ENCODE measurements at places on chromosomes 3 and 15.

GRCh38 chr3:42996633-42997075, 17.5 kb downstream of the GASK1A start:
- DNase-seq = no peak

DNA sequence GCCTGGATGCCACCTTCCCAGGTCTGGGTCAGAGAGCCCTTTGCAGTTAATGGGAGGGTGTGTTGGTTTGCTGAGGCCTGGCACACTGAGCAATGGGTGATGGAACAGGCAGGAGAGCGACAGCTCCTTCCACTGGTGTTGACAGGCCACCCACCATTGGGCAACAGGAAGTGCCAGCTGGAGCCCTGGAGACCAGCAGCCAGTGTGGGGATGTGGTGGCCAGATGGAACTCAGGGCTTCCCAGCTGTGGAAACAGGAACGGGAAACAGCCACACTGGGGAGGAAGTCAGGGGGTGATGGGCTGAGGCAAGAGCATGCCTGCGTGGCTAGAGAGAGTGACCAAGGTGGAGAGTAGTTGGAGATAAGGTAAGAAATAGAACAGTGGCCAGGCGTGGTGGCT, 9.3 kb downstream of the PSTPIP1 start:
- no peak for DNase-seq

GRCh38 chr3:64945171-64945729, 257.4 kb upstream of the ADAMTS9 start:
- DNase-seq = peak; percentile 15

DNA sequence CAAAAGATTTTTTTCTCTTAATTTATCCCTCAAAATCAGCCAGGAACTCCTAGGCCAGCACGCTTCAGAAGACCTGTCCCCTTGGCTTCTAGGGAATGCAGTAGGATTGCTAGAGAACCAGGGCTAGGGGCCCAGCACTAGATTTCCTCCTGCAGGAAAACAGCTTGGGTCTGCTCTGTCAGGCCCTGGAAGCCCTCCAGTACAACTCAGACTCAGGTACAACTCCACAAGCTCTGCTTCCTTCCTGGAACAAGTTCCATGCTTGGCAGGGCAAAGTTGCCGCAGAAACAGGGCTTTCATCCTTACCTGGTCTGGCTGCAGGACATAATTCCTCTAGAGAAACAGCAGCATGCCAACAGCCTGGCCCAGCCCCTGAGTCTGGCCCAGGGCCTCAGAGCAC, 96.1 kb upstream of the CTNNB1 start:
- DNase-seq = no peak

- no peak for DNase-seq
Observed at GRCh38 chr3:51680663-51681230, 9.7 kb downstream of the TEX264 start.

DNA sequence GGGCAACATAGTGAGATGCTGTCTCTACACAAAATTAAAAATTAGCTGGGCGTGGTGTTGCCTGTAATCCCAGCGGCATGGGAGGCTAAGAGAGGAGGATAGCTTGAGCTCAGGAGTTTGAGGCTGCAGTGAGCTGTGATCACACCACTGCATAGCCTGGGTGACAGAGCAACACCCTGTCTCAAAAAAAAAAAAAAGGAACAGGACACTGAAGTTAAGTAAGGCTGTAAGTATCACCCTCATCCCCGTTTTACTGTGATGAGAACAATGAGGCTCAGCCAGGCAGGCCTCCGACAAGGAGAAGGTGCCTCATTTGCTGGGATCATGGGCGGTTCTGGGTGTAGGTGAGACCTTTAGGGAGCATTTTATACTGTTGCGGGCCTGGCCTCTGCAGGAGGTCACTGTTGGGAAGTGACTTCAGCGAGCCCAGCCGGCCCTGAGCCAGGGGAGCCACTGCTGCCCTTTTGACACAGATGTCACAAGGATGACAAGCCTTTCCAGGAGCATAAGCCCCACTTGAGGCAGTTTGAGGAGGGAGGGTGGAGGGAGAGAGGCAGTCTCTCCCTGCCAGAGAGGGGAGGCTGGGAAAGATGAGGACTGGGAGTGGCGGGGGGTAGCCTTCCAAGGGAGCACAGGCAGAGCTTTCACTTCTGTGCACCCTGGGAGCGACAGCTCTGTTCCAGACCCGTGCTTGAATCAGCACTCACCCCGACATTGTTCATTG, 30.8 kb downstream of the IRAK2 start:
- DNase-seq = no peak

- DNase-seq = no peak
Observed at GRCh38 chr3:112089956-112090886, 4.0 kb downstream of the C3orf52 start.

DNA sequence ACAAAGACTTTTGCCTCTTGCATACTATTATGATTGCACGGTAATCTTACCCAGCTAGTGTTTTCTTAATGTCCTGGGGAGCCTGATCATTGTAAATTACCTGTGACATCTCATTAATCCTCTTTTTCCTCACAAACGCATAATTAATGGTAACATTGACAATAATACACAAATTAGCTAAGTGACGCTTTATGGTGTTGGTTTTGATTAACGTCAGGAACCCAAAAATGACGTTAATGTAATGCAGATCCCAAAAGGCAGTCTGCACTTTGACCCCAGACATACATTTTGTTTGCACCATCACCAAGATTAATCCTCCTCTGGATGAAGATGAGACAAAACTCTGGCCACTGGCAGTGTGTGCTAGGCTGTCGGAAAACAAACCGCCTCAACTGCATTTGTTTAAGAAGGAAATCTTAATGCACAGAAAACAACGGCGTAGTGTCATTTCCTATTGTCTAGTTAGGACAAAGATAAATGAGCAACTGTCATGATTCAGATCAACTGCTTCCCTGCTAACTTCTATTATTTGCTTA, 83.9 kb upstream of the CDIN1 start:
- no peak for DNase-seq

DNA sequence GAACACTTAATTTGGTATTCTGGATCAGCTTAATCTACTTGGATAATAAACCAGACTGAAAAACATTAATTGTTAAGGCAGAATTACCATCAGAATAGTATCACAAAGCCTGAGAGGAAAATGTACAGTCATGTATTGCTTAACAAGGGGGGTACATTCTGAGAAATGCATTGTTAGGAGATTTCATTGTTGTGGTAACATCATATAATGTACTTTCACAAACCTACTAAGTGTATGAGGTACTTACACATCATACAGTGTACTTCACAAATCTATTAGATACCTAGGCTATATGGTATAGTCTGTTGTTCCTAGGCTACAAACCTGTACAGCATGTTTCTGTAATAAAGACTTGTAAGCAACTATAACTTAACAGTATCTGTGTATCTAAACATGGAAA, 68.2 kb downstream of the NBEAL2 start:
- no peak for DNase-seq

- DNase-seq = peak; percentile 53
Observed at GRCh38 chr3:105255350-105255749, 111.4 kb upstream of the ALCAM start.

DNA sequence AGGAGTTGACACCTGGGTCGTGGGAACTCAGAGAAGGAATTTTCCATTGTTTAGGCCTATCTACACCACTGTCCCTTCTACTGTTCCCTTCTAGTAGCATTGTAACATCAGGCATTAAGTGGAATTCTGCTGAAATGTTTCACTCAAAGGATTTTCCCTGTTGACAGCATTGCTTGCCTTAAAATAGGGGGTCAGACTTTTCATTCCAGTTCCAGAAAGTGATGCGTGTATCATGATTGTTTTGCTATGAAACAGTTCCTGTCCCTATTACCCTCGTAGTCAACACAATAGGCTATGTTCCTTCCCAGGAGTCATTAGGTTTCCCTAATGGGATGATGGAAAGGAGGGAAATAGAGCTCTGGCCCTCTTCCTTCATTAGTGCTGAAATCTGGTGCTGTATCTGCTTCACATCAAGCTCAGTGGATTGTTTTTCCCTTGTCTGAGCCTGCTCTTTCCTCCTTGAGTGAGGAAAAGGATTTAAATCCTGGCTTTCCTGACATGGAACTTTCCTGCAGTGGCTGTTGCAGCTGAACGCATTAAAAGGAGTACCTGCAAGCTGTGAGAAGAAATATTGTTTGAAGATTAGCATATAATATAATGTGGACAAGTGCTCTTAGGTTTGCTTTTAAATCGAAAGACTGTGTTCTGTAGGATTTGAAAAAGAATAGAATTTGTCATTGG, 195.9 kb downstream of the KLHL25 start:
- no peak for DNase-seq

DNA sequence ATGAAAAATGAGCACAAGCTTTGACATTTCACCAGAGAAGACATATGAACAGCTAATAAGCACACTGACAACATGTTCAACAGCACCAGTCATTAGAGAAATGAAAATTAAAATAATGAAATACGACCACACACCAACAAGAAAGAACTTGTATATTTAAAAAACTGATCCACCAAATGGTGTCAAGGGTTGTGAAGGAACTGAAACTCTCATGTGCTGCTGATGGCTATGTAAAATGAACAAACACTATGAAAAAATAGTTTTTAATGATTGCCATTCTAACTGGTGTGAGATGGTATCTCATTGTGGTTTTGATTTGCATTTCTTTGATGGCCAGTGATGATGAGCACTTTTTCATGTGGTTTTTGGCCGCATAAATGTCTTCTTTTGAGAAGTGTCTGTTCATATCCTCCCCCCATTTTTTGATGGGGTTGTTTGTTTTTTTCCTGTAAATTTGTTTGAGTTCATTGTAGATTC, 193.8 kb downstream of the SCAPER start:
- DNase-seq = no peak

GRCh38 chr3:38095669-38096483, 41.1 kb downstream of the ACAA1 start:
- no peak for DNase-seq

GRCh38 chr3:72242326-72242725, 457.4 kb upstream of the PROK2 start:
- DNase-seq = no peak

- DNase-seq = peak; percentile 75
Observed at GRCh38 chr3:71050166-71050537, 533.4 kb downstream of the FOXP1 start.

DNA sequence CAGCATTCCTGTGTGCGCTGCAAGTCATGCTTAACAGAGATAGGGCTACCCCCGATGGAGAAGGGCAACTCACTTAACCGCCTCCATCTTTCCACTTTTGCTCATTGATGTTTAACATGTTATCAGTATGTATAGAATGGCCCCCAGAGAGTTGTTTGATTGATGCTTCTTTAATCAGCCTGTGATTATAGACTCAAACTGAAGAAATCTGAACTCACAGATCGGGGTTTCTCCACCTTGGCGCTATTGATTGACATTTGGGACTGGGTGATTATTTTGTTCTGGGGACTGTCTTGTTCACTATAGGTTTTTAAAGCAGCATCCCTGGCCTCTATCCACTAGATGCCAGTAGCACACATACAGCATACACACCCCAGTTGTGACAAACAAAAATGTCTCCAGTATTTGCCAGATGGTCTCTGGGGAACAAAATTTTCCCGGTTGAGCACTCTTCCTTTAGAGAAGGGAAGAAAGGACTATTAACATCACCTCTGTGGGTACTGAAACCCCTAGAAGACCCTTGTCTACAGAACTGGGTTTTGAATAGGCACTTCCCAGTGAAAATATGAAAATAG, 54.4 kb downstream of the LARS2 start:
- DNase-seq = peak; percentile 4

DNA sequence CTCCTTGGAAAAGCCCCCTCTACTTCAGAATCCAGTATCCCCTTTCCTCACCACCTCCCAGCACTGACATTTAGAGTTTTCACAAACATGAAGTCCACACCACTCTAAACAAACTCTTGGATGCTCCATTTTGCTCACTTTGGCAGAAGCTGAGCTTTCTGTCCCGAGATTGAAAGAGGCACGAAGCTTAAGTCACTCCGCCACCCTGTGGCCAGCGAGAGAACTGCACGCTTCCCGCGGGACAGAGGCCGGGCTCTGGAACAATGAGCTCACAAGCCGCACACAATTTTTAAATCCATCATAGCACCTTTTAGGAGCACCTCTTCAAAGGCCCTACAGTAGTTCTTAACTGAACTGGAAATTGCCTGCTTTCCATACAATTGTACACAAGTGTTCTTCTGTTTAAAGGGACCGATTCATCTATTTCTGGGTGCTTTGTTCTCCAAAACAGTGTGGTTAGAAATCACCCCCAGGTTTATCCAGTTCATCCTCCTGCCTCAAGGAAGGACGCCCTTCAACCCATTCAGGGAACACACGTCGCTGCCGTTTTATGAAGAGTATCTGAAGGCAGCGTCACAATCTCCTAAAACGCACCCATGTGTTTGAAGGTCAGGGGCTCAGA, 226.1 kb downstream of the VPS13C start:
- peak; percentile 74 for DNase-seq

- DNase-seq = peak; percentile 60
Observed at GRCh38 chr3:115226844-115227445, 79.9 kb upstream of the ZBTB20 start.

GRCh38 chr3:118380576-118380975, 654.1 kb downstream of the IGSF11 start:
- DNase-seq = no peak

DNA sequence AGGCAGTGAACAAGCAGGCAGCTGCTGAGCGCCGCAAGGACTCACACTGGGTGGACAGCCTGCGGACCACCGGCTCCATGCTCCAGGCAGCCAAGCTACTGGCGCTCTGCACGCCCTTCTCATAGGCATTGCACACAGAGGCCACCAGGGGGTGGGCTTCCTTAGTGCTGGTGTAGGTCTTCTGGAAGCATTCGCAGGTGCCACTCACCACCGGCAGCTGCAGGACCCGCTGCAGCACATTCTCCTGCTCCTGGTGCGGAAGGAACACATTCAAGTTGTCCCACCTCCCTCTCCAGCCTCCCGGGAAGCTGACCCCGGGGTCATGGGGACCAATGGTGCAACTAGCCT, 6.0 kb downstream of the PLIN1 start:
- DNase-seq = peak; percentile 13

DNA sequence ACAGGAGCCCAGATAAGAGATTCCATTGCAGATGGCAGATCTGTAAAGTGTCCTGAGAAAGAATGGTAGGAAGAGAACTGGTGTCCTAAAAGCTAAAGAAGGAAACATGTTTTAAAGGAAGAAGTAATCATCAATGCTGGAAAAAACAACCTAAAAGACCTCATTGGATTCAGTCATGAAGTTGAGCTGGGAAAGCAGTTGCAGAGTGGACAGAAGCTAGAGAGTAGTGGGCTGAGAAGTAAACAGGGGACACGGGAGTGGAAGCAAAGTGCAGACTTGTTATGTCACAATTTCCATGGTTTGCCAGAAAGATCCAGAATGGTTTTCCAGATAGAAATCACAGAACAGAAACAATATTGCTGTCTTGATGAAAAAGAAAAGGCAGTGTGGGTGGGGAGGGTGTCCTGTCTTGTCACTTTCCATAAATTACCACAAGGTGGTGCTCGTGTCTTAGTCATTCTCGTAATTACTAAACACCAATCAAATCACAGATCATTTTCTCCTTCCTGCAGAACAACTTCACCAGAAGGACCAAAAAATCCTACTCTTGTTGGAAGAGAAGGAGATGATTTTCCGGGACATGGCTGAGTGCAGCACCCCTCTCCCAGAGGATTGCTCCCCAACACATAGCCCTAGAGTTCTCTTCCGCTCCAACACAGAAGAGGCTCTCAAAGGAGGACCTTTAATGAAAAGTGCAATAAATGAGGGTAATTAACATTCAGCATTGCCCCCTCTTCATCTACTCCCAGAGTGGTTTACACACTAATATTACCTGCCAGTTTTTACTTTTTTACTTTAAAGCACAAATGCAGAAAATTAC, 64.5 kb downstream of the KLHL25 start:
- DNase-seq = peak; percentile 63

- DNase-seq = no peak
Observed at GRCh38 chr3:167318996-167319615, 61.0 kb downstream of the ZBBX start.

GRCh38 chr3:67458896-67459530, 195.4 kb downstream of the SUCLG2 start:
- DNase-seq = no peak
